NCI-H524 treated with DMSO at 0.1 percent for 48 hours (cell line): ENCODE measurements at places on chromosomes 2 and 18.

DNA sequence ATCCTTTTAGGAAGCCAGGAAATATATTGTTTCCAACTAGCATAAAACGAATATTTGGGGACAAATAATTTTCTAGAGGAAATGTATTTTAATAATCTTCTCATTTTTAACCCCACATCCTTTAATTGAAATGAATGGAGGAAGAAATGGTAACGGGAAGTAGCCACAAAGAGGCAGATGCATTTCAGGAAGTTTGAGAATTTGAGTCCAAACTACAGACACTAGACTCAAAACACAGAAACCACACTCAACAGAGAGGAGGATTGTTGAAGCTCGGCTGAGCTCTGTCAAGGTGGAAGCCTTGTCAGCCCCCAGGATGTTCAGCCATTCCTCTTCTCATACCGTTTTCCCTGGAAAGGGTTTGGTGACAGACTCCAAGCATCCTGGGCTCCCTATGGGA is 288.5 kb downstream of the NAPG start:
- DNase-seq = no peak

GRCh38 chr2:38499548-38500282 is 103.0 kb downstream of the HNRNPLL start:
- peak; percentile 67 for DNase-seq

GRCh38 chr2:207253666-207254345 is 88.1 kb upstream of the KLF7 start:
- DNase-seq = no peak

GRCh38 chr2:133748007-133748700 is 179.9 kb upstream of the NCKAP5 start:
- DNase-seq = no peak

DNA sequence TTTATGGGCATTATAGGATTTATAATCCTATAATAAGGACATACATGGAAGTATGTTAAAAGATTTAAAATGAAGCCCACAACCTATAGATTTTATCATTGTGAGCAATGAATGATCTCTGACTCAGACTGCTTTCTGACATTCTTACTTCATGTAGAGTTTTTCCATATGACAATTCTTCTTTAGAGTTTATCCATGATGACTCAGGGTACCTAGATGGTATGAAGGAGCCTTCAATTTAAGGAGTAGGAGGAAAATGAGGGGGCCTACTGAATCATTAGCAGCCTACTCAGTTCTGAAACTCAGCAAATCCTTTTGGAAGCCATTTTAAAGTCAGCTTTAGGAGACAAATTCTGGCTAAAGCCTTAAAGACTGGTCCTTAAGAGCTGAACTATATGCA is 10.4 kb downstream of the PELI1 start:
- no peak for DNase-seq

- no peak for DNase-seq
Observed at GRCh38 chr2:181183878-181184542, 203.6 kb downstream of the UBE2E3 start.

GRCh38 chr18:77853859-77854258 is 604.2 kb downstream of the GALR1 start:
- no peak for DNase-seq

DNA sequence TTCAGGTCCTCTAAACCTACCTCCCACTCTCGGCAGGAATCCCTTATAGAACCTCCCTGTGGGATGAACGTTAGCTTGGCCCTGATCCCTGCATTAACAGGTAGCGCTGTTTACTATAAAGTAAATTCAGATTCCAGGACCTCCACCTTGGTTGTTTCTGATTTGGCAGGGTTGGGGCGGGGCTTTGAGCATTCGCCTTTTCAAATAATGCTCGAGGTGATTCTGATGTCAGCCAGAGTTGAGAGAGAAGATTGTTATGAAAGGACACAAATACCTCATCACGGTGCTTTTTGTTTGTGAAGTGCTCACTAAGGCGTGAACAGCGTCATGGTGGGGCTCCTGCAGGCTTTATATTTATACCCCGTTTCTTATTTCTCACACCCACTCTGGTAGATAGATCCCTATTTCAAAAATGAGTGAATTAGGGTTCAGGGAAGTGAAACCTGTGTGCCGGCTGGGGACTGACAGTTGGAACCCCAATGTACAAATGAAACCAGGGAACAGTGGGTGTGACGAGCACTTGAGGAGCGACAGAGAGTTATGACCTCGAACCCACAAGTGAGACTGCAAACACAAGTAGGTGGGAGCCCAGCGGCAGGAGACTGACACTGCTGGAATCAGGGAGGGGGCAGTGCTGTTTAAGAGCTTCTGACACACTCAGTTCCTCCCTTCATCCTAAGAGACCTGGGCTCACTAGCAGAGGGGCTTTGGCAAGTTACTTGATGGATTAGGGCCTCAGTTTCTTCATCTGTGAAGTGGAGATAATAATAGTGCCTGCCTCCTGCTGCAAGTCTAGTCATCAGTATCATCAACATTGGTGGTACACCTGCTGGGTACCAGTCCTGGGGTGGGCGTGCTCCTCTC is 14.2 kb upstream of the CXCR4 start:
- no peak for DNase-seq

DNA sequence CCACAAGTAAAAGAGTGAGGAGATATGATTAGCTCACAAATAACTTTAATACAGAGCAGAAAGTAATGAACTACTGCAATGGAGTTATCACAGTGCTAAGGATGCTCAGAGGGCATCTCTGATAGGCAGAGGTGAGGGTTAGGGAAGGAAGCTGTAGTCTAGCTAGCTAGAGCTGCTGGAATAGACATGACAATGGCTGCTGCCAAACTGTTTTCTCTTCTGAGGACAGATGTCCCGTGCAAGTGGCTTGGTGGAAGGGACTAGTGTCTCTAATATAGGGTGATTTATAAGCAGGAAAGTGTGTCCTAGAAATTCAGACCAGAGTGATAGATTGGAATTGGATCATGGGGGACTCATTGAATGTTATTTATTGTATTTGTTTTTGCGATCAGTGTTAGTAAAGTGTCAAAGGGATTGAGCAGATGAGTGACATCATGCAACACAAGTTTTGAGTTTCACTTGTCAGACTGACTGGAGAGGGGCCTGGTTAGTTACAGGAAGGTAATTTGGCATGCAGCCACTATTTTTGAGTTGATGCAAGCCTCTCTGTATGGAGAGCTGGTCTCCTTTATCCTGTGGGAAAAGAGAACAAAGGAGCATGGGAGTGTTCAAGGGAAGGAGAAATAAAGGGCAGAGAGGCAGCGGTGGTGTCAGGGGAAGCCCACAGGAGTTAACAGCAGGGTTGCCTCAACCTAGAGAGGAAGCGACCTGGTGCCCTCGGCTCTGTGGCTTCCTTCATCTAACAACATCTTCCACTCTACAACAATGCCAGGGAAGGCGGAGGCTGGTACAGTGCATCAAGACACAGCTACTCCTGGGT is 1.9 kb downstream of the CTLA4 start:
- DNase-seq = no peak

GRCh38 chr2:105426626-105427292 is 27.9 kb upstream of the FHL2 start:
- DNase-seq = no peak

DNA sequence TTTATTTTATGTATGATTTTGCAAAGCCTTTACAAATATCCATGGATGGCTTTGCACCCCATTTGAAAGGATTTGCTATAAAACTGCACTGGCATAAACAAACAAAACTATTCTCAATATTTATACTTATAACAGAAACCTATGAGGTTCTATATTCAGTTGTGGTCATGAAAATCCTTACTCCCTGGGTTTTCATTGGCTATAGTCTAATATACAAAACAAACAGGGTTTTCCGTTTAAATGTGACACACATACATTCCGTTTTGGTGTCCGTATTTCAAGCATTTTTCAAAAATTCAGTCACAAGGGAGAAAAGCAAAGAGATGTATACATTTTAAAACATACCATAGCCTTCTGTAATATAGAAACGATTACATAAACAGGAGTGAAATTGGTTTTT is 100.0 kb downstream of the TCF4 start:
- DNase-seq = no peak
